Head of caudate nucleus (tissue), 42 donors: ENCODE measurements at places on chromosomes 4 and X.
A peak's percentile ranks its signal among the peaks of the same experiment; 100 is the strongest.

GRCh38 chrX:51608766-51609165 is 9.9 kb downstream of the CENPVL3 start:
- no peak for DNase-seq

- DNase-seq, result no peak
These were observed at the start of gene POF1B for GRCh38 chrX:85379174-85379907. TSS of gene POF1B (minus strand) at chrX:85379665. CDS start at chrX:85379454, 211 bp downstream.

DNA sequence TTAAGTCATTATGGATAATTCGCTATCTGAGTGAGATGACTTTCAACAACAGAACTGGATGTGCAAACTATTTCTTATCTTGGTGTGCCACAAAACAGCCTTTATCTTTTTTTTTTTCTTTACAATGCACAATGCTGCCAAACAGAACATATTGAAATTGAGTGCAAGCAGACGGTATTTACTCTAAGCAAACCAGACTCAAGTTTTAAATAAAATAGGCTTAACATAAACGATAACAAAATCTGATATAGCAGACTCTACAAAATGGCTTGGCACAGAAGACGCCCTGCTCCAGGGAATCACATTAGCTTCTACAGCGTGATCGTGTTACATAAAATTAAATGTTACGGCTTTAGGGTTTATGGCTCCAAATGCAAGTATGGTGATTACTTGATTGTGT is 9.6 kb upstream of the STK32B start:
- DNase-seq, result no peak

DNA sequence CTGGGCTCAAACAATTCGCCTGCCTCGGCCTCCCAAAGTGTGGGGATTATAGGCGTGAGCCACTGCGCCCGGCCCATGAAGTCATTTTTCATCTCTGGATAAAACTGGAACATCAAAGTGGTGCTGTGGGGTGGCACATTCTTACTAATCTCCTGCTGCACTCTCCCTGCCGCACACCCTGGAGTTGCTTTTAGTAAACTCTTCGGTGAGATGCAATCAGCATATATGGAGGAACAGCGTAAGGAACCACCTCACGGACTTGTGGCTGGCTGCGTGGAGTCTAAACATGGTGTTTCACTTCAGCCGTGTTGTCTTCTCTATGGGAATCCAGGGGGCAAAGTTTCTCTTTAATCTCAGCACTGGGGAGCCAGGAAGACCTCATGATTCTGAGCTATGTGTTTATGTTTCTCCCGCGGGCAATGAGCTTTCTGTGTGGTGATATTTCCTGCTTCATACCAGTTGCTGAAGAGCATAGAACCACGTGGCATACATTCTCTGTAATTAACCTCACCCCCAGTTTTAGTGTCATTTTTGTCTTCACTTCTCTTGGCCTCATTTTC is 2.1 kb upstream of the RHOH start:
- DNase-seq, result no peak

- DNase-seq, result no peak
These were observed 10.2 kb upstream of the FAM120C start for GRCh38 chrX:54193085-54193821.

- no peak for DNase-seq
These were observed 28.7 kb upstream of the ANTXR2 start for GRCh38 chr4:80101792-80102116.

DNA sequence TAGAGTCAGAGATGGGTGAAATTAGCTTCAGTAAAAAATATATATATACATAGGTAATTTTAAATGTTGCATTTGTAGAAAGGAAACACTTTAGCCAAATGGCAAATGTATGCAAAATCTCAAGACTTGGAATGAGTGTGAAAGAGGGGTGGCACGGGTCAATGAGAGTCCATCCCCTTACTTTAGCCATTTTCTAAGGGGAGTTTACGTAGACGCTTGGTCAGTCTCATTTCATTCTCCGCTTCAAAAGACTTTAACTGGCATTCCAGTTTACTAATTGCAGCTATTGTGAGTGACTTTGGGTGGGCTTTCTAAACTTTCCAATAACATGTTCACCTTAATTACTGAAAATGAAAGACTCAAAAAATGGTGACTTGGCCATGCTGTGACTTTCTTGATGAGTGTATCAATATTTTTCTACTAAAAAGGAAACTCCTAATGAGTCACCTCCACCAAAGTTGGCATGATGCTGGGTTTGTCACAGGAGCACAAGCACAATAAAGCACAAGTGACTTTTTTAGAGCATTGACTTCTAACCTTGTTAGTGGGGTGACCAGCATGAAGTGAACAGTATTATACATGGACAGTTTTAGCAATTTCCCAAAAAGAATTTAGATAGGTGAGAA is 356.0 kb upstream of the RASGEF1B start:
- DNase-seq, result no peak

- DNase-seq, result no peak
These were observed 102.0 kb downstream of the TSPAN5 start for GRCh38 chr4:98556451-98556850.

- DNase-seq, result no peak
These were observed 51.4 kb upstream of the GABRA2 start for GRCh38 chr4:46441136-46441859.

DNA sequence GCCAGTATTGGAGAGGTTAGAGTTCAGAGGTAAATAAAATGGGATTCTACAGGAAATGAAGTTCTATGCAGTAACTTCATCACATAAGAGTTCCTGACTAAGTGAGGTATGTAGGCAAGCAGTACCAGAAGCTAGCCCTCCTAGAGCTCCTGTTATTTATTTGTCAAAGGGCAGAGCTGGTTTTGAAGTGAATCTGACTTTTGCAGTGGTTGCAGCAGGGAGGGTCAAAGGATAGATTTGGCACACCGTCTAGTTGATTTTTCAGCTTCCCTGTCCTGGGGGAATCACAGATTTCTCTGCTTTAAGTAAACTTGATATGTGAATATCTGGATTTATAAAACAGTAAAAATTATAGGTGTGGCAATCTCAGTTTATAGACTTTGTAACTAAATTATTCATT is 130.7 kb downstream of the IL1RAPL2 start:
- DNase-seq, result no peak

- no peak for DNase-seq
These were observed 166.9 kb upstream of the PCDH10 start for GRCh38 chr4:132982151-132982550.

DNA sequence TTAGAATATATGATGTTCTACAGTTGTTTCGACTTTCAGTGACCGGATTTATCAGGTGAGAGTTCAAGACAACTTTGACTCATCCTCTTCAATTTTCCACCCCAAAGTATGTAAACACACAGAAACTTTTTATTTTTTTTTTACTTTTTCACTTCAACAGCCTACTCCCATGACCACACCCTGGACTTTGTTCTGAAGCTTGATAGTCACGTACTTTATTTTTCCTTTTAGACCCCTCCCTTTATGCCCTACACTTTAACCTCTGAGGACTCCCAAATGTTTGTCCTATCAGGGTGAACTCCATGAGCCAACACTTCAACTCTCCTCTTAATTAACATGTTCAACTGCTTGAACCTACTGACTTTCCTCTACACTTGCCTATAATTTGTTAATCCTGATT is 2.5 kb upstream of the DDX60 start:
- DNase-seq, result no peak

GRCh38 chr4:41326776-41327175 is 70.0 kb downstream of the UCHL1 start:
- DNase-seq, result no peak

DNA sequence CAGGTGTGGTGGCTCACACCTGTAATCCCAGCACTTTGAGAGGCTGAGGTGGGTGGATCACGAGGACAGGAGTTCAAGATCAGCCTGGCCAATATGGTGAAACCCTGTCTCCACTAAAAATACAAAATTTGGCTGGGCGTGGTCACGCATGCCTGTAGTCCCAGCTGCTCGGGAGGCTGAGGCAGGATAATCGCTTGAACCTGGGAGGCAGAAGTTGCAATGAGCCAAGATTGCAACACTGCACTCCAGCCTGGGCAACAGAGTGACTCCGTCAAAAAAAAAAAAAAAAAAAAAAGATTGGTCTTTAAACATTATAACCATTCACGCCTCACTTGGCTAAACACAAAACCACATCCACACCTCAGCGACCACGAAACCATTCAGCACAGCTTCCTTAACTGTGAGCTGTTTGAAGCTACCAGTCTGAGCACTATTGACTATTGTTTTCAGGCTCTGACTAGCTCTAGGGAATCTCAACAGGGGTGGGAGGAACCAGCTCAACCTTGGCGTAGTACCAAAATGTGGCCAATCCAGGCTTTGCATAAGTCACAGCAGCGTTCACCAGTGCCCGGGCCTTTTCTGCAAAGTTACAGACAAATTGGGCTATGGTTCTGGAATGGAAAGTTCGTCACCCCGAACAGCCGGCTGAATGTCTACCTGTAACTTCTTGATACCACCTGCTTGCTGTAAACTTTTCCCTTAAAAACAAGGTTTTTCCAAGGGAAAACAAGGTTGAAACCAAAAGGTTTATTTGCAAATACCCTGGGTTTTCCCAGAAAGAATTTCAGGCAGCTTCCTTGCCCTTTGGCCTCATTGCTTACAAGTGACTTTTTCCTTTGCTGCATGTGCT is 73.6 kb upstream of the DHX15 start:
- DNase-seq, result peak; percentile 86

GRCh38 chr4:19857380-19857779 is 394.3 kb upstream of the SLIT2 start:
- DNase-seq, result no peak

DNA sequence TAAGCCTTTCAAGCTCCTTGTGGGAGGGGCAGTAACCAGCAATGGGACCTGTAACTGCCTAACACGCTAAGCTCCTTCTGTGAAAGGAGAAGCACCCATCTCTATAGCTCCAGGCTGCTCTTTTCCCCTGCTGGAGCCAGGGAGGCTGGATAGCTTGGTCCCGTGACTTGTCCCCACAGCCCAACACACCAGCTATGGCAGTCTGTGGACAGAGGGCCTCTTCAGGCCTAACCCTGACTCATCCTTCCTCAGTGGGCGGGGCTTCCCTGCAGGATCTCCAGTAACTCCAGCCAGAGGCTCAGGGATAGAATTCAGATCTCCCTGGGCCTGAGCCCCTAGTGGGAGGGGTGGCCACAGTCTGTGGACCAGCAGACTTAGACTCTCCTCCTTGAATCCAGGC is 1290.1 kb downstream of the PCDH7 start:
- no peak for DNase-seq

GRCh38 chrX:88908056-88908455 is 161.0 kb downstream of the CPXCR1 start:
- no peak for DNase-seq

GRCh38 chr4:23888421-23889319 is 1.2 kb downstream of the PPARGC1A start:
- peak; percentile 31 for DNase-seq

GRCh38 chr4:185298728-185299430 is 89.5 kb downstream of the SNX25 start:
- DNase-seq, result no peak

DNA sequence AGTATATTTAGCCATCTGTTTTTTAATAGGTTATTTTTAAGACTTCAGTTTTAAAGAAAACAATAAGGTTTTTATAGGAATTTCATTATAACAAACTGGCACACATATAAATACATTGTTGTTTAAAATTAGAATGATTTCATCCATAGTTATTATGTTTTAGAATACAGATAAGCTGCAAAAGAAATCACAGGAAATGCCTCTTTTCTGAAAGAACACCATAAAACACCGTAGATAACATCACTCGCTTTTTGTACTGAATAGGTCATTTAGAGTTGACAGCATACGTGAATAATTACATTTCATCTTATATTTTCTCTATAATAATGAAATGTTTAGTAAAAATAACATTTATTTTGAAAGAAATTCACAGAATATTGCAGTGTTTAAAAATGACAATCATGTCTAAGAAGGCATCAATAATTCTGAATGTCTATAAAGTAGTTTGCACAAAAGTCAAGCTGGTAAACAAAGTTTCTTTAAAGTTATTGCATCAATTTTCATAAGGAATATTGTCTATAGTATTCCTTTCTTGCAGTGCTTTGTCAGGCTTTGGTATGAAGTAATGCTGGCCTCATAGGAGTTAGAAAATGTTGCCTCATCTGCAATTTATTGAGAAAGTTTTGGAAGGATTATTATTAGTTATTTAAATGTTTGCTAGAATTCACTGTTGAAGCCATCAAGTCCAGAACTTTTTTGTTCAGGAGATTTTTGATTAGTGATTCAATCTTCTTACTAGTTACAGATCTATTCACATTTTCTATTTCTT is 17.9 kb upstream of the VEGFC start:
- no peak for DNase-seq

GRCh38 chrX:72659723-72660122 is 54.4 kb downstream of the PHKA1 start:
- no peak for DNase-seq

- DNase-seq, result no peak
These were observed 97.0 kb upstream of the SLC6A14 start for GRCh38 chrX:116339407-116339806.

GRCh38 chrX:131734621-131735020 is 190.7 kb downstream of the OR13H1 start:
- DNase-seq, result peak; percentile 89

- DNase-seq, result no peak
These were observed 29.8 kb upstream of the KLF3 start for GRCh38 chr4:38634047-38634759.

GRCh38 chr4:116118221-116118620 is 967.2 kb downstream of the TRAM1L1 start:
- no peak for DNase-seq

DNA sequence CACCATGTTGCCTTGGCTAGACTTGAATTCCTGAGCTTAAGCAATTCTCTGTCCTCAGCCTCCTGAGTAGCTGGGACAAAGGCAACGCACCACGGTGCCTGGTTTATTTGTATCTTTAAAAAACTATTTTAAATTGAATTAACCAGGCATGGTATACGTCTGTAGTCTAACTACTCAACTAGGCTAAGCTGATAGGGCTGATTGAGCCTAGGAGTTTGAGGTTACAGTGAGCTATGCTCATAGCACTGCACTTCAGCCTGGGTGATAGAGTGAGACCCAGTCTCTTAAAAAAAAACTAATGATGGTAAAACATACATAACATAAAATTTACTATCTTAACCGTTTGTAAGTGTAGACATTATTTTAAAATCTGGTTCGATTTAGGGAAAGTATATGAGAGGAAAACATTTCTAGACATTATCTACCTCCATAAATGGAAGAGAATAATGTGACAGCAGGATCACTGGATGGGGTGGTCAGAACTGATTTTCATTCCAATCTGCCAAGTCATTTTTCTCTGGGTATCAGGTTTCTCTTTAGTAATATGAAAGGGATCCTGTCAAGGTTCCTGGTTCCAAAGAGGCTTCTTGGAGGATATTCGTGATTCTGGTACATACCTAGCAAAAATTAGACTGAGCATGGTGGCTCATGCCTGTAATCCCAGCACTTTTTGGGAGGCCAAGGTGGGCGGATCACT is 8.7 kb upstream of the ITGB1BP2 start:
- no peak for DNase-seq

GRCh38 chrX:30659421-30659820 is 6.2 kb downstream of the GK start:
- no peak for DNase-seq

- DNase-seq, result no peak
These were observed 37.1 kb downstream of the XG start for GRCh38 chrX:2788980-2789379.

DNA sequence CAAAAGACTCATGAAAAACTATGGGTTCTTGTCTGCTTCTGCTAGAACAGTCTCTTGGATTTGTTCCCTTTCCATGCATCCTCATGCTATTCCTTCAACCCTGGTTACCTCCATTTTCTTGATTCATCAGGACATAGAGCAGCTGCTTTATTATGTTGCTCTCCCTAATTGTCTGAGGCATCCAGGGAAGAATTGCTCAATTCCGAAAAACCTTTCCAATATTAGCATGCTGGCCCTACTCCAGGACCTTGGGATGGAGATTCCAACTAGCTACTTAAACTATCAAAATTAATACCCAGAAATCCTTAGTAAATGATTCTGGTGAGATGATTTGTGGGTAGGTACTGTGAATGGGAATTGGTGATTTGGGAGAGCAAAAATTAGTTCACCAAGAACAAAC is 56.6 kb upstream of the FAM47B start:
- no peak for DNase-seq
